ENCODE measurements at places on chromosomes 5 and 9.

DNA sequence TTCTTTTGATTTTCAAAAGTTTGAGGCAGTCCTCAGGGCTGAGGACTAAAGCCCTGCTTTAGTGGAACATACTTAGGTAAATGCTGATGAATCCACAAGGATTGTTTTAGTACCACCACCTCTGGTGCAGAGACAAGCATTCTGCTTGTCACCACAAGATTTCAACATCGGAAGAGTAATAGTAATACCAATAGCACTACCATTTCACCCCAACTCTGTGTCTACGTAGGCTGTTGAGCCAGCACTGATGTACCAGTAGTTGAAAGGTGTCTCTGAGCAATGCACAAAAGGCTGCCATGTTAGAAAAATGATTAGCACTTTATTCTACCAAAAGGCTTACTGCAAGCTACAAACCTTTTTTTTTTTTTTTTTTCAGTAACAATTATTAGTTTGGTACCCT is 213.2 kb upstream of the SLC24A2 start:
- DNase-seq, result no peak

DNA sequence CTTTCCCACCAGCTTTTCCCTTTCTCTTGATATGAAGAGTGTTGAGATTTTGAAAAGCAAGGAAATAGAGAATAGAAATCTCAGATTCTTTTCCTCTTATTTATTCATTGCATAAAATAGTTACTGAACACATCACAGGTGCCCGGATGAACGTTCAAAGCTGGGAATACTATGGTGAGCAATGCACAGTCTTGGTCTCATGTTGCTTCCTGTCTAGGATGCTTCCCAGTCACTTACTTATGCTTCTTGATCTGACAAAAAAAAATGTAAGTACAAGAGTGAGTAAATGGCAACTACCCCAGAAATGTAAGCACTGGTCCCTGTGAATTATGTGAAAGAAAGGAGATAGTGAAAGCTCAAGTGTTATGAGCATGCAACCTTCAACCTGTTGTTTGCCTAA is 153.5 kb upstream of the S1PR3 start:
- DNase-seq, result no peak

GRCh38 chr5:81091199-81091598 is 131.0 kb downstream of the RASGRF2 start:
- no peak for DNase-seq

GRCh38 chr9:137593176-137593575 is 2.9 kb upstream of the ZMYND19 start:
- no peak for DNase-seq

- DNase-seq, result no peak
These were observed 10.8 kb downstream of the TNFSF8 start for GRCh38 chr9:114919611-114920010.

GRCh38 chr9:109320331-109320741 is 523 bp downstream of the EPB41L4B start:
- DNase-seq, result no peak

DNA sequence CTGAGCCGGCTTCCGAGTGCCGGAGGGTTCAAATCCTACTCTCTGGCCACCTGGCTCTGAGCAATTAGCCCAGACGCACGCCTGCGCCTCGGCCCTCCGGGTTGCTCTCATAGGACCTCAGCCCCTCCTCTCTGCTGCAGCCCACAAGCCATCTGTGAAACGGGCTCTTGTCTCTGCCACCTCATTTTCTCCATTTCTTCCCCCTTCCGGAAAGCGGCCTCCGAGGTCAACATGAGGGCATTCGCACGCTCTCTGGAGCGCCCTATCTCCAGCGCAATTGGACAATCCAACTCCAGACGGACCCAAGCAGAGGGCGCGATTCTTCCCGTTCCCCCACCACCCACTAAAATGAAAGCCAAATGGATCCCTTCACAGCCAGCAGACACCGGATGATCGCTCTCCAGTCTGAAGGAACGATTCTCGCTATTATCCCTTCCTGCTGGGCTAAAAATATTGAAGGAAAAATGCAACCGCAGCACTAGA is 41.5 kb downstream of the VAV2 start:
- DNase-seq, result no peak

DNA sequence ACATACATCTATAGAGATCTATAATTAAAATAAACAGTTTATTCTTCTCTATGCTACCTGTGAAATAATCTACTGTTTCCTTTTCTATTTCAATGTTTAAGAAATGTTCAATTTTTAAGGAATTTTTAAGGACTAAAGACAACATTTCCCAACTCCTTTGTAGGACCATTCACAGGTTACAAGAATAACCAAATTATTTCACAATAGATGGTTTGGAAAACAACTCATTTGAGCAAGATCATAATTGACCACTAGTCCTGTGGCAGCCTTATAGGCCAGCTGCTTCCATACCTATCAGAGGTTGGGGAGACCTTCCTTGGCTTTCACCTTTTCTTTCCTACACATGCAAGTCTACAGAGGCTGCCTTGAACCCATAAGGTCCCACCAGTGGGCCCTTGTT is 193.7 kb downstream of the TTC39B start:
- DNase-seq, result no peak

DNA sequence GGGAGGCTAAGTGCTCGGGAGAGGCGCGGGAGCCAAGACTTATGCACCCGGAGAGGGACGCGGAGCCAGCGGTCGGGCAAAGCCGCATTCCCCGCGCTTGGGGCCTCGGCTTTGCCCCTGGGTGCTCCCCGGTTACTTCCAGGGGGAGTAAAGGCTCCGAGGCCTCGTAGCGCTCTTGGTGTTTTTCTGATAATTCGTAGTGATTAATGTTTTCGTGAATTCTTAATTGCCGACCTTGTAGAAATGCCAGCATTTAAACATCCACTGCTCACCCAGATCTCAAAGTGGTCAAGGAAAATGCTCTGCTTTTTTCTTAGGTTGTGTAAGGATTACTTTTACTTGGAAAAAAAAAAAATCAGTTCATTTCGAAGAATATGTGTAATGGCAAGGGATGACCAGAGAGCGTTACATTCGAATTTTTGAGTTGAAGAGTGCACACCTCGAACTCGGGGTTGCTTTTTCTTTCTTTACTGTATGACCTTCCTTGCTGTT is 654 bp upstream of the TUT7 start:
- no peak for DNase-seq
